Motor neuron (in vitro differentiated cells): ENCODE measurements at places on chromosomes 7 and 10. TPM values are rescaled to one million over a fixed set of nuclear protein-coding genes. Genes with fewer than 3 reads are reported as not detected.
A peak's percentile ranks its signal among the peaks of the same experiment; 100 is the strongest.

DNA sequence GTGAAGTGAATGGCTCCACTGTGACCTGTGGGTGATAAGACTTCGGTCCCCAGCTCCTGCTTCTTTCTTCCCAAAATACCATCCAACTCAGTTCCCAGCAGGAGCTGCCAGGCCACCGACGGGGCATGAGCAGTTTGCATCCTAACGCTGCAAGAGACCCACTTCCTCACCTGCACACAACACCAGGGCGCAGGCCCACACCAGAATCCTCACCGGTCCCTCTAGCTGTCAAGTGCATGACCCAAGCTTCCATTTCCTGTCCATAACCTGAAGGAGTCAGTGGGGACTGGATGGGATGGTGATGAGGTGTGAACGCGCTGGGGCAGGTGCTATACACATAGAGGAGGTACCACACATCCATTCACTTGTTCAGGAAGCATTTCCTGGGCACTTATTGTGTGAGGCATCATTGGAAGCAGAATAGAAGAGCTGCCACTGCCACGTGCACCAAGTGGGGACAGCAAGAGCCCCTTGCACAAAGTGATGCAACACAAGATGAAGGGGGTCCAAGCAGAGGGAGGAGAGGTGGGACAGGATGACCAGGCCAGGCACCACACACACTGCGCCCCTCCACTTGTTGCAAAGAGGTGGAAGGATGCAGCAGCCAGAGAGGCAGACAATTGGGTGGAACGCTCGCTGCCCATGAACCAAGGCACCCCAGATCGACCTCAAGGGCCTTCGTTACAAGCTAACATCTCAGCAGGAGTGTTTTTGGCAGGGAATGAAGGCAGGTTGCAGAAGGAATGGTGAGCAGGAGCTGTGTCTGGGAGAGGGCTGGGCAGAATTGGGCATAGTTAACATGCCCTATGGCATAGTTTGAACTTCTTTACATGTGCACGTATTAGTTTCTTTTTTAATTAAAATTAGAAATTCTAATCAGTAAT, 605.8 kb upstream of the MGMT start:
- no peak for ATAC-seq

- ATAC-seq: no peak
Measured at GRCh38 chr10:30403494-30403893, 30.5 kb upstream of the MAP3K8 start.

DNA sequence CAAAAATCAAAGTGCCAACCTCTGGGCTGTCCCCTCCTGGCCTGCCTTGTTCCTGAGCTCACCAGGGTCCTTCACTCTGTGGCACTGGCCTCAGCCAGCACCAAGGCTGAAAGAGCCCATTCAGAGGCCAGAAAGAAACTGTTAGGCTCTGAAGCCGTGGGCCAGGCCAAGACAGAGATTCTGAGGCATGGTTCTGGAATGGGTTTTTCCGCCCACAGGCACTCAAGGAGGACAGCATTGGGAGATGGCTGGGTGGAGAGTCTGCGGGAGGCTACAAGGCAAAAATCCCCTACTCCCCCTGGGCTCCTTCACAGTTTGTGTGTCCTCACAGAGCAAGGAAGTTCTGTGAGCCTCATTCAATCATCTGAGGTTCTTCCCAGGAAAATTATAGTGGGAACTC, 31.7 kb downstream of the GRIFIN start:
- ATAC-seq: no peak

DNA sequence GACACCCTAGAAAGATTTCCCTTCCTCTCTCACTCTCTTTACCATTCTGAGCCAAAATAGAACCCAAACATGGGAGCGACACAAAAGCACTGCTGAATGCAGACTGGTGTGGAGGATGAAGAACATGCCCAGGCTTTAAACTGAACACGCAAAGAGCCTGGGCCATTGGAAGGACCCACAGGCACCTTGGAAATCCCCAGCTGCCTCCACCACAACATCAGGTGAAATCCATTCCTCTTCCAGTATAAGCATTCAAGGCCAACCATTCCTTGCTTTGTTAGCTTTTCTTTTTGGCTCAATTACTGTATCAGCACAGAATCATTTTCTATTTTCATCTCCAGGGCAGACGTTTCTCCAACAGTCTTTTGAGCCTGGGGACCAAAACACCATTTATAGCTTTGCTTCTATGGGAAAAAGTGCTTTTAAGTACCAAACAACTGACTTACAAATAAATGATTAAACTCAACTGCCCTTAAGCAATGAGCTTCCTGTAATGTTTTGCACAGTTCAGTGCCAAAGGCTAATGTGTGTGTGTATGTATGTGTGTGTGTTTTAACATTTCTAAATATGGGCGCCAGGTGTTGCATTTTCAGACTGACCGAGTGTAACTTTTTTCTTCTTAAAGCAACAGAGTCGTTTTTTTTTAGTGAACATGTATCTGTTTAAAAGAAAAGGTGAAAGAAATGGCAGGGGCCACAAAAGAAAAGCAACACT, 16.2 kb upstream of the BLNK start:
- ATAC-seq: peak; percentile 86

DNA sequence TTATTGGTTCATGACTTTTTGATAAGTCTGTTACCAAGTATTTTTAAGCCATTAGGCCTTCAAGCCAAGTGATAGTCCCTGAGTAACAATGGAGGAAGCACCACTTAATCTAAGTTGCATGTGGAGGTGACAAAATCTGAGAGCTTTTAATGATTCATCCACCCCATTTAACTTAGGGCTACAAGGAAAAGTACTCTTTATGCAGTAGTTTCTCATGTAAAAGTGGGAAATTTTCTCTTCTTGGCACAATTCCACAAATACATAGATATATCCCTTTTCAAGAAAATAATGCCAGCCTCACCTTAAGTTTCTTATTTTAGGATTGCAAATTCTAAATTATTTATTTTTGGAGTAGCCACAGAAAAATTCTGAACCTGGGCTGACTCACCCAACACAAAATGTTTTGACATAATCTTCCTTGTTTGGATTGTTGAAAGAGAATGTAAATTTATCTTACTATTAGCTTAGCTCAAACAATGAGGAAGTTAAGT, 85.7 kb downstream of the SUGCT start:
- ATAC-seq: no peak

GRB10 gene
- 14.7 and 19.1 TPM in 2 replicates for total RNA-seq

UCN3 gene
- 0.83 and 1.00 TPM in 2 replicates for total RNA-seq

DNA sequence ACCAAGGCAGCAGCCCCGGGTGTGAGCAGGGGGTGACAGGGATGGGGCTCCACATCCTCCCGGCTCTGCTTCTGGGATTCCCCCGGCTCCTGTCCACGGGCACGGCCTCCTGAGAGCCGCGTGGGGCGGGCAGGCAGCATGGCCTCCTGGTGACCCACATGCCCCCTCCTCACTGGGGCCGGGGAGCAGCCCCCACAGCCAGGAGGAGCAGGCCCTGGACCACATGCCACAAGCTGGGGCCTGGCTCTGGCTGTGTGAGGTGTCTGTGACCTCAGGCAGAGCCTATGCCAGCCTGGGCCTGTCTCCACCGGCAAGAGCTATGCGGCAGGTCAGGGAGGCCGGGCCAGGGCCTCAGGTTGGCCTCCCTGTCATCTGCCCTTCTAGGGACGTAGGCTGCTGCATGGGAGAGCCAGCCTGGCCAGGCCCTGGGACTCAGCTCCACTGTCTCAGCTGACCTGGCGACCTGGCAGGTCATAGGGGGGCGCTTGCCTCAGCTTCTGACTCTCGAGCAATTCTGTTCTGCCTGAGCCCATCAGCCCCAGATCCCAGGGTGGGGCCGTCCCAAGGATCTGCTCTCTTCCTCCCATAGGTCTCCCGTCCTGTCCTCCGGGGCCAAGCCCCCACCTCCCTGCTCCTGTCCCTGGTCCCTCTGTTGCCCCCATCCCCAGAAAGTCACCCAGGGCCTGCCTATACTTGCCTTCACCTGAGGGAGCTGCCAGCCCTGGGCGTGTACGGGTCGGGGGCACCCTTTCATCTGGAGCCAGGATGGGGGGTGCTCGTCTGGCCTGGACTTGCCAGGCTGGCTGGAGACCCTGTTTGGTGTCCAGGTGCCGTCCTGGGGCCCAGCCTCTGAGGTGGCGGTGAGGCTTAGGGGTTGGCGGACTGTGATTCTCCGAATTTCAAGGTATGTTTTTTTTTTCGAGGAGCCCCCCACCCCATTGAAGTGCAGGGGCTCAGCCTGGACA, 3.9 kb upstream of the TMEM184A start:
- no peak for ATAC-seq

GRCh38 chr10:29730458-29730857, 95.7 kb upstream of the SVIL start:
- no peak for ATAC-seq

GRCh38 chr10:130339911-130340310, 203.7 kb downstream of the GLRX3 start:
- no peak for ATAC-seq

DNA sequence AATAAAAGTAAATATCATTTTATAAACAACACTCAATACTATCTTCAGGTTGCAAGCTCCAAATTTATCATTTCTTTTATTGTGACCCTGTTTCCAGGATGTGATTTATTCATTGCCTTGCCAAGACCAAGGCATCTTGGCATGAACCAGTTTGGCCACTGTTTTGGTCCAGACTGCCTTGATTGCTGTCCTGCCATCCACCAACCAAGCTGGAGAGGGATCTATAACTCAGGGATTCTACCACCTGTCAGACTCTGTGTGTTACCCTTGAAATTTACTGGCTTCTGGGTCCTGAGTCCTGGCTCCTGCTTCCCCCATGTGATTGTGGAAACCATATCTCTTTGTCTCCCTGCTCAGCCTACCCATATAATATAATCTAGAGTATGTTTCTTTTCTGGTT, 343.0 kb downstream of the GPAM start:
- ATAC-seq: no peak

OR9A2 gene
- total RNA-seq: 0.67 TPM in 1 of 2 replicates, not detected in the other

SHTN1 gene
- total RNA-seq: 26.7 and 30.0 TPM in 2 replicates

TMEM26 gene
- total RNA-seq: 0.58 and 0.81 TPM in 2 replicates

- no peak for ATAC-seq
Measured at GRCh38 chr7:79009647-79010046, 443.8 kb downstream of the MAGI2 start.

GRCh38 chr7:55158541-55159382, 139.9 kb downstream of the EGFR start:
- ATAC-seq: no peak

GRM3 gene
- total RNA-seq: 2.7 and 3.4 TPM in 2 replicates

CHST15 gene
- 5.3 and 5.6 TPM in 2 replicates for total RNA-seq

- peak; percentile 76 for ATAC-seq
Measured at GRCh38 chr10:13788711-13789447, 202.1 kb downstream of the PRPF18 start.

RAPGEF5 gene
- 20.8 and 21.1 TPM in 2 replicates for total RNA-seq

DNA sequence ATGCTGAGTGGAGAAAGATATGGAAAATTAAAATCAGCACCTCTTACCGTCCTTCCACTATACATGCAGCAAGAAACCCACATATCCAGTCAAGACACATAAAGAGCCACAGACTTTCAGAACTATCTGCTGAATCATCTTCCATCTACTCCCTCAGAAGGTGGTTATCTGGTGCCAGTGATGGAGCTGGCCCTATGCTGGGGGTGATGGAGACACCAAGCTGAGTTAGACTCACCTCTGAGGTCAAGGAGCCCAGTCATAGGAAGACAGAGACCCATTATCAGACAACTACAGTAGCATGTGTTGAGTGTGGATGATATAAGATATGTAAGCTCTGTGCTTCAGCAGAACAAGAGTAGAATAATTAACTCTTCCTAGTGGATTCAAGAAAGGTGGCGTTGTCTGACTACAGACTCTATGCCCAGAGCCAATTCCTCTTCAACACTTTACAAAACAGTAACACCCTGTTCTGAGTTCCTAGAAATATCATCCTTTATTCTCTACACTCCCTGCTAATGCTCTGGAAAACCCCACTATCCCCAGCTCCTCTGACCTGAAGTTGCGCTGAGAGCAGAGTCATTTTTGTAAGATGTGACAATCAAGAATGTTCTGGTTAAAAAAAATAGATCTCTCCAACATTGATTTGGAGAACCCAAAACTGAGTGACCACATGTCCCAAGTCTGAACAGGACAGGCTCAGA, 14.3 kb downstream of the CYP3A5 start:
- ATAC-seq: no peak

PRKAR2B gene
- 36.0 and 37.6 TPM in 2 replicates for total RNA-seq

DNA sequence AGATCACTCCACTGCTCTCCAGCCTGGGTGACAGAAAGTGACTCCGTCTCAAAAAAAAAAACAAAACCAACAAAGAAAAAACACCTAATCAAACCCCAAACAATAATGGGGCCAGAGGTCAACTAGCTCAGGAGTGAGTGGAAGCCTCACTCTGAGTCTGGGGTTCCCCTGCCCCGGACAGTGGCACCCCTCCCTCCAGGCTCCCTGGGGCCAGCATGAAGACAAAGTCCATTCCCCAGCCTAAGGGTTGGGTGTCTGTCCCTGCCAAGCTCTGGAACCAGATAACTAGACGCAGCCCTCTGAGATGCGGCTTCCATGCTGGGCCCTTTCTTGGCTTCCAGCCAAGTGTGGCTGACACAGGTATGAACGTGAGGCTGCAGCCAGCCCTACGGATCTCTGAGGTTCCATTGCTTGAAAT, 1.7 kb upstream of the FUOM start:
- no peak for ATAC-seq

DNA sequence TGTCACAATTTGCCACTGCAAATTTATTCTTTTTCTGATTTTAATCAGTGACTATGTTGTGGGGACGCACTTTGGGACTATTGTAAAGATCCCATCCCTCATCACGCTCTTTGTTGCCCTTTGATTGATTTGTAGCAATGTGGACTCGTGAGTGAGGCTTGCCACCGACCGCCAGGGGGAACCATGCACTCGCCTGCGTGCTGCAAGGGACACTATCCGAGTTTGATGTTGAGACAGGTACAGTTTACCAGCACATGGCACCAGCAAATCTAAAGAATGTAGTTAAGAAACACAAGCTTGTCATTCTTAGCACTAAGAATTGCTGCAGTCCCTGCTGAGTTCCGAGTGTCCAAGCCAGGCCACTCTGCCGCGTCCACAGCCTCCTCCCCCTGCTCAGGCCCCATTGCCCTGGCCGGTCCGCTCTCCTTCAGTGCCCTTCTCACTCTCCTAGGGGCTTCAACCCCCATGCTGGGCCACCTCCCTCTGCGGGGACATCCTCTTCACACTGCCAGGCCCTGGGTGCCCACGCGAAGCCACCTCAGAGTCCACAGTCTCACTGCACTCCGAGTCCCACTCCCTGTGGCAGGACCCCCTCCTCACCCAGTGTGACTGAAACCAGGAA, 2.0 kb upstream of the SFTPA2 start:
- peak; percentile 59 for ATAC-seq
